NCI-H1417 (cell line): ENCODE measurements at places on chromosomes 3 and 15.

- DNase-seq = peak; percentile 6
Observed at GRCh38 chr3:152084441-152085158, 184.1 kb upstream of the MBNL1 start.

- DNase-seq = no peak
Observed at GRCh38 chr15:48361685-48362084, 30.5 kb downstream of the DUT start.

DNA sequence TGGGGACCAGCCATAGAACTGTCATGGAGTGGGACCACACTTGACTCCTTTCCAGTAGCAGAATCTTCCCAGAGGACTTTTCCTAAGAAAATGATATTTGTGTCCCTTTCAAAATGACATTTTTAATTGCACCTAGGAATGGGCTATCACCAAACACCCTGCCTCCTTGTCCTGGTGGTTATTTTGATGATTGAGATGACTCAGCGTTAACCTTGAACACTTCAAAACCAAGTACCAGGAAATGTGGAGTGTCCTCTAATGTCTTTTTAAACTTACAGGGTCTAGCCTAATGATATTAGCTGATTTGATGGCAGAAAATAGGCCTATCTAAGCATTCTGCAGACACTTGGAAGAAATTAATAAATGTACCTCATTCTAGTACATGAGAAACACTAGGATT lies 90.7 kb downstream of the HHLA2 start:
- DNase-seq = no peak

GRCh38 chr3:65568497-65568896 lies 470.2 kb downstream of the MAGI1 start:
- no peak for DNase-seq

DNA sequence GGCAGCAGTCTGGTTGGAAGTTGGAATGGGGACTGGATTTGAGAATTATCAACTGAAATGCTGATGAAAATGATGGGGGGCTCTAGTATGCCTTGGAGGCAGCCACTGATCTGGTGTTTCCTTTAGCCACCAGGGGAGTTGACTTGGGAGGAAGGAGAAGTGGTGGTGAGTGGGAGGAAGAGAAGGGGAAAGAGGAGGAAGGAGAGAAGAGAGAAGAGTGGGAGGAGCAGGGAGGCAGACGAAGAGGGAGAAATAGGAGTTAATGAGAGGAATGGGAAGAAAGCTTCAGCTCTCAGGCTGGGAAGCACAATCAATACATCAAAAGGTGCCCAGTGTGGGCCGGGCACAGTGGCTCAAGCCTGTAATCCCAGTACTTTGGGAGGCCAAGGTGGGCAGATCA lies 23.3 kb upstream of the HCN4 start:
- DNase-seq = no peak

DNA sequence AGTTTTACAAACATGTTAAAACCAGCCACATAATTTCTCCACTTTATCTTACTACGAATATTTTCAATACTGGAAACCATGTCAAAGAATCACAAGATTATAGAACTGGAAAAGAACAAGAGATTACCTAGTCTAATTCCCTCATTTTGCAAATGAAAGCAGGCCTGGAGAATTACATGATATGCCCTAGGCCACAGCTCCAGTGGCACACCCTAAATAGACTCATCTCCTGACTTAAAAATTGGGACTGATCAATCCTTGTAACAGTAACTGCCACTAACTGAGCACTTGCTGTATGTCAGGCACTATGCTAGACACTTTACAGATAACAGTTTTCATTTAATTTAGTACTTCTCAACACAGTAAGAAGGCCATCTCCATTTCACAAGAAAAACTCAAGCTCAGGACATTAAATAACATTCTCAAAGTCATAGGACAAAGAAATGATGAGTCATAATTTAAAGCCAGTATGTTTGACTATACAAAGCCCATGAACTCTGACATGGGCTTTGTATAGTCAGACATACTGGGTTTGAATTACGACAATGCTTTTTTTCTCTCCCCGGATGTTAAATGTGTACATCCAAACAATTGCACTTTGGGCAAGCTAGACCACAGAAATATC lies 9.4 kb downstream of the IGSF11 start:
- DNase-seq = no peak

- DNase-seq = no peak
Observed at GRCh38 chr3:17672506-17672905, 69.9 kb downstream of the TBC1D5 start.
